ENCODE measurements at places on chromosomes 11 and 22. TPM values are rescaled to one million over a fixed set of nuclear protein-coding genes. Genes with fewer than 3 reads are reported as not detected.

Gene OR56A1
- total RNA-seq = 0.14 TPM

Gene UPK3A
- total RNA-seq = not detected

Gene NNMT
- total RNA-seq = 3.5 TPM

Gene EP300
- total RNA-seq = 28.5 TPM

Gene PCNX3
- total RNA-seq = 15.8 TPM

Gene ENTHD1
- total RNA-seq = not detected

Gene OLFML1
- 0.53 TPM for total RNA-seq

Gene MAML2
- 5.3 TPM for total RNA-seq

Gene ADM2
- 0.64 TPM for total RNA-seq

Gene LRRC56
- 1.1 TPM for total RNA-seq

Gene PLA2G3
- 0.34 TPM for total RNA-seq

Gene TMPRSS4
- 0.37 TPM for total RNA-seq

Gene XKR3
- not detected for total RNA-seq
